Stimulated activated CD4-positive, alpha-beta T cell treated with anti-CD3 and anti-CD28 coated beads, Interleukin-1b, Interleukin-23, amount 100 ng/mL, for 1 hour (primary cell): ENCODE measurements at places on chromosomes 4 and X.

DNA sequence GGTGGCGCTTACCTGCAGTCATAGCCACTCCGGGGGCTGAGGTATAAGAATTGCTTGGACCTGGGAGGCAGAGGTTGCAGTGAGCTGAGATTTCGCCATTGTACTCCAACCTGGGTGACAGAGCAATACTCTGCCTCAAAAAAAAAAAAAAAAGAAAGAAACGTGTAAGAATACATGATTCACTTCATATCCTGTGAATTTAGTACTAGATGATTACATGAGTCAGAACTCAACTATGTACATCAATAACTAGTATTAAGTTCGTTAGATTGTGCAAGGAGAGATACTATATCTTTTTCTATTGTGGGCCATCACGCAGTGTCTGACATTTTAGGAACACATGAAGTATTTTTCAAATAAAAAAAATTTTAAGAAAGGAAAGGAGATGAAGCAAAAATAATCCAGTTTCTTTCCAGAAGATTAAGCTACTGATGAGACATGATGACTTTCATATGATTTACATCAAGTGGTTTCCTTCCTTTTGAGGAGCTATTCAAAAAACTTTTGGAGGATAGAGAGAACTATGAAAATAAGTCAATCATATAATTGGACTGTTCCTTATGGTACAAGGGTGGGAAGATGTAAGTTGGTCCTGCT, 64.7 kb upstream of the EXOC1L start:
- DNase-seq = no peak

DNA sequence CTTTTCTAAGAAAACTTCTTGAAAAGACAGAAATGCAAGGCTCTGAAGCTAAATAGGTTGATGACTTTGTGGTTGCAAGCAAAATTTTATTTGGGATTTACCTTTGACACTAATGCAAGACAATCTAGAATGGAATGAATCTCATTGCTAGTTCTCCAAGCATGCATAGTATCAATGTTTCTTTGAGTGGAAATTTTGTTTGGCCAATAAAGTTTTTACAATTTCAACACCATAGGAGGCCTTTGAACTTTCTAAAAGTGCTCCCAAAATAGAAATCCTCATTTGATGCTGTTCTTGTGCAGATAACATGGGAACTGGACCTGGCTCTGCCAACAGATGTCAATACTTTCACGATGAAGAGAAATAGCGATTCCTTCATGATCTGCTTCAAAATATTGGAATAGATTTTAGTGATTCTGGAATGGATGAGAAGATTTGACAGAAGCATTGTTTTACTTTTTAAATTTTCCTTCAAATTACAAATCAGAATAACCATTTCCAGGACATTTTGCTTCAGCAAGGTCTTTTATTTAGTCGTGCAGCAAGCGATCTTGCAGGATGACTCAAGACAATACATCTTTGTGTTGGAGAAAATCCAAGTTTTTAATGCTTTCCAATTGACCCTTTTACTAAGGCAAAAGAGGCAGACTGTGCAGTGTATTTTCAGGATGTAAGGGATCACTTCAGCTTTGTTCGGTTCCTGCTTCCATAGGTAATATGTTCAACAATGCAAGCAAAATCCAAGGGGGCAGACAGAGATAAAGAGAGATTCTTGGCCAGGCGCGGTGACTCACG, 51.7 kb upstream of the OTUD4 start:
- DNase-seq = no peak

- no peak for DNase-seq
Observed at GRCh38 chr4:159689526-159689925, 586.6 kb downstream of the RAPGEF2 start.

DNA sequence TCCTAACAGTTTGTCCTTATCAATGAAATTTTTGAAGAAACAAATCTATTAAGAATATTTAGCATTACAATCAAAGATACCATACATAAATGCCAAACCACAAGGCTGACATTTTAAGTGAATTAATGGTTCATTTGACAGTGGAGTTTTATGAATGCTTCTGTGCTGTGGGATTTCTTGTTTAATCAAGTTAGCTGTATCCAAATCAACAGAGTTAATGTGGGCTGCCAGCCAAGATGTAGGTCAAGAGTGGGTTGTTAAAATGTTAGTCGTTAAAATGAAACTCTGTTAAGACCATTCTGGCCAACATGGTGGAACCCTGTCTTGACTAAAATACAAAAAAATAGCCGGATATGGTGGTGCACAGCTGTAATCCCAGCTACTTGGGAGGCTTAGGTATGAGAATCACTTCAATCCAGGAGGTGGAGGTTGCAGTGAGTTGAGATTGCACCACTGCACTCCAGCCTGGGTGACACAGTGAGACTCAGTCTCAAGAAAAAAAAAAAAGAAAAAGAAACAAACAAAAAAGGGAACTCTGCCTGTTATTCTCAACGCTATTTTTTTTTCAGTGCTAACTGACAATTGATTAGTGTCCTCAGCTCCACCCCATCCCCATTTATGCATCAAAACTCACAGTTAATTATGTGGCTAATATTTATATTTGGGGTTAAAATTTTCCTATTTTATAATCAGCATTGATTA, 20.2 kb downstream of the GPAT3 start:
- DNase-seq = no peak

GRCh38 chr4:113221990-113222389, 172.5 kb downstream of the ANK2 start:
- DNase-seq = no peak

- DNase-seq = no peak
Observed at GRCh38 chr4:73066928-73067327, 2.6 kb downstream of the COX18 start.

GRCh38 chrX:10507181-10507580, 113.2 kb downstream of the MID1 start:
- no peak for DNase-seq
